Activated T-cell treated with anti-CD3 and anti-CD28 coated beads, Interleukin-2, amount 50 U/mL, for 1 hour (primary cell): ENCODE measurements at places on chromosomes 1 and 21.

DNA sequence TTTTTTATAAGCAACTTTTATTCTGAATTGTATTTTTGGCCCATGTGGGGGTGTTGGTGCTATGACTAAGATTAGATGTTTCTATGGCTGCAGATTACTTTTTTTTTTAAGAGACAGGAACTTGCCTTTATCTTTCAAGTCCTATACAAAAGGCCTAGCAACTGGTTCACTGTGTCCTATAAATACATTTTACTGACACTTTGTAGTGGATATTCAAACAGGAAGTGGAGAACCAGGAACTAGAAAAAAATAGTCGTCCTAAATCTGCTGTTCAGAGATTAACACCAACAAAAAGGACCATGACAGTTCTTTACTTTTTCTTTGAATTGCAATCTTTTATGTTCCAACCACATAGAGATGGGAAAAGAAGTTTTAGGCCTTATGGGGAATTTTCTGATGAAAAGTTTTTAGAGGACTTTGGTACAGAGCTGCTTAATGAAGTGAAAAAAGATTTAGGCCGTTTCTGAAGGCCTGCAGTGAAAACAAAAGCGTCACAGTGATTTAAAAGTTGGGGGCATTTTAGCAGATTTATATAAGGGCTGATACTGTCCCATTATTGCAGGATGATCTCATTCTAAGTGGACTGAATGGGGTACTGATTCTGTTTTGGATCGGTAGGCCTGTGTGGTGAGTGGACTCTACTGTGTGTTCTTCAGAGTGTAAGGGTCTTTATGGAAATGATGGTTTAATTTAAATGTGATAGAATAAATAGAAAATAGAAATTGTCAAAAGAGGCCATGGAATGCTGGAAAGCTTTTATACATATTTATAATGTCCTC lies 136.4 kb upstream of the DEPDC1 start:
- no peak for DNase-seq

GRCh38 chr1:181475580-181475979 lies 7.7 kb upstream of the CACNA1E start:
- DNase-seq, result no peak

DNA sequence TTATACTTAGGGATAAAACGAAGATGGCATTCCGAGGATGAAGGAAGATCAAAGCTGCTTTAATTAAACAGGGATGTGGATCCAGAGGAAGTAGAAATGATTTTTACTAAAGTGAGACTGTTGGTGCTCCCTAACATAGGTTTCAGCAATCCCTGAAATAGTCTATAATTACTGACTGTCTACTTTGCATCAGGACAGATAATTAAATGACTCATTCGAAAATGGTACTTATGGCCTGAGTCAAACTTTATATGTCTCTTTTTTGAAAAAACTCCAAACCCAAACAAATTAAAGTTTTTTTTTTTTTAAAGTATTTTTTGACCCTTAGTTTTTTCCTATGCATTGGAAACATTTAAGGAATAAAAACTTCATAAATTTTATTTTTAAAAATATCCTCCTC lies 90.3 kb downstream of the LYST start:
- no peak for DNase-seq

- DNase-seq, result no peak
Observed at GRCh38 chr1:201565024-201565730, 26.2 kb downstream of the NAV1 start.

- DNase-seq, result no peak
Observed at GRCh38 chr1:150003801-150004200, 6.7 kb downstream of the OTUD7B start.

GRCh38 chr1:205512059-205513045 lies 7.9 kb downstream of the CDK18 start:
- DNase-seq, result no peak

DNA sequence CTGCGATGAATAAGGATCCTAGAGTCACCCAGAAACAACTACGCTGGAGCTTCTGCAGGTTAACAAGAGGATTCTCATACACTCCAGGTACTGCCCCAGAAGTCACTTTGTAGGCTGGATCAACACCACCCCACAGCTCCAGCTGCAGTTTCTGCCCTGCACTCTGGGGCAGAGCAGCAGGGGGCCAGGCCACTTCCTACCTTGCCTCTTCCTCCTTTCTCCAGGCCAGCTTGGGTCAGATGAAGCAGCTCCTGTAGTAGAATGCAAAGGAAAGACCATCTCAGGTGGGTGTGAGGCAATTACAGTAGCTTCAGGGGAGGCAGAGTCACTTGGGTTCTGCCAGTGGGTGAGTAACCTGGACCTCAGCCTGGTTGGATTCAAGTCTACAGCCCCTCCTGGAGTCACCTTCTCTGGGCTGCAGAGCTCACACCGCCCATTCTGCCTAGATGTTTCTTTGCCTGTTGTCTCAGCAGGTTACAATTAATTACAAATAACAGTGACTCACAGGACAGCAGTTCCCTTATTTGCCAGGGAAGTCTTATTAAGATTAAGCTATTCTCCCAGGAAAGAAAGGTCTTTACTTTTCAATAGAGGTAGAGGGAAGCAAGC lies 24.4 kb upstream of the BCAR3 start:
- no peak for DNase-seq
